ENCODE measurements at places on chromosomes 3 and 15.

GRCh38 chr15:36370731-36371112, 208.7 kb upstream of the CDIN1 start:
- DNase-seq, result no peak

DNA sequence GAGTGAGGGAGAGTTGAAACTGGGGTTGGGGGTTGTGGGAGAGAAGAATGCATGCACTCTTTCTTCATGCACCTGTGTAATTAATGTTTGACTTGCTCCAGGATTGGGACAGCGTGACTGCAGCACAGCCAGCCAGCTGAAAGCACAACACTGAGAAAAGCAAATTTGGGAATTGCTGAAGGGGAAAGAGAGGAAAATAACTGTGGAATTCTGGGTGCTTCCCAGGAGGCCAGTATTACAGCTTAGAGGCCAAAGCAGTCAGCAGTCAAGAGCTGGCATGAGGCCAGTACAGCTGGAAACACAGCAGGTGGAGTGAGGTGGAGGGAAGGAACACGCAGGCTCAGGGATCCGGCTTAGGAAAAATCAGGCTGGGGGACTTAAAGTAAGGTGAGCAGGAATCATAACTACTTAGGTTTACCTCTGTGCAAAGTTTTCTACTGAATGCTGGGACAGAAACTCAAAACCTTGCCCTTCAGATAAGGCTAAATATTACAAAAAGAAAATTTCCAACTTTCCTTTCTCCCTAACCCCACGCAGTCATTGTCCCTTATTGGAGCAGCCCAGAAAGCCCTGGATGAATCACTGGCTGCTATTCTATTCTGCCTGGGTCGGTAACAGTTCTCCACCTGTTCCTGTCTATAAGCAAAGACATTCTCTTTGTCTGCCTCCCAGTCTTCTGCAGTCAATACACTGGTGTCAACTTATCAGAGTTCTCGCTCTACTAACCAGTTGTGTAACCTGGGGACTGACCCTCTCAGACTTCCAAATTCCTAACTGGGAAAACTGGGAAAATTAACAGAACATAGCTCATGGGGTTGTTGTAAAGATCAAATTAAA, 167.2 kb downstream of the MAGI1 start:
- DNase-seq, result no peak

- DNase-seq, result no peak
These were observed 17.3 kb downstream of the IDH2 start for GRCh38 chr15:90084876-90085423.

DNA sequence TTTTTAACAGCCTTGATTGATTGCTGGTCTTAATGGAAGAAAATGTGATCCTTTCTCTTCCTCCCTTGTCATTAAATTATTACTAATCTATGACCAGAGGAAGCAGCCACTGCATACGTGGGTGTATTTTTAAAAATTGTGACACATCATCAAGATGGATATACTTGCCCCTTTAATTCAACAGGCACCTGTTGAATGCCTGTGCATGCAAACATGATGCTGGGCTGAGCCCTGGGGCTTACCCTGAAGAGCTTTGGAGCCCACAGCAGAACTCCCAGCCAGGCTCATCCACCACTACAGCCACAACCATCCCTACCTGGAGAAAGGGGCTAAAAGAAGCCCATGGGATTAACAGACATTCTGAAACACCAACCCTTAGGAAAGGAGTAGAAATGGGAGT, 297.2 kb upstream of the CTDSPL start:
- DNase-seq, result no peak

DNA sequence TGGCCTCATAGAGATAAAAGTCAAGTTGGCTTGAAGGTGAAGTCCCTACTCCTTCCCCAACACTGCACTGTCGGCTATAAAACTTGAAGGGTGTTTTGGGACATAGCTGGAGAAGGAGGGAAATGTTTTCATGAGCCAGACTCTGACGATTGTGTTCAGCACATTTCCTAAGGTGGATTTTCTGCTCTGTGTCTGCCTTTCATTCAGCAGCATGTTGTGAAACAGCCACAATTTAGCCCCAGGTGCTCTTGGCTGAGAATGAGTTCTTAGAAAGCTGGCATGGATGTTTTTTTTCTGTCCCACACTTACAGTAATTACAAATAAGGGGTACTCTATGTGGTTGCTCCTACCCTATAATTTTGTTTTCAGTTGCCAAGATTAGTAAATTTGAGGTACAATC, 492.4 kb downstream of the MCTP2 start:
- DNase-seq, result no peak

DNA sequence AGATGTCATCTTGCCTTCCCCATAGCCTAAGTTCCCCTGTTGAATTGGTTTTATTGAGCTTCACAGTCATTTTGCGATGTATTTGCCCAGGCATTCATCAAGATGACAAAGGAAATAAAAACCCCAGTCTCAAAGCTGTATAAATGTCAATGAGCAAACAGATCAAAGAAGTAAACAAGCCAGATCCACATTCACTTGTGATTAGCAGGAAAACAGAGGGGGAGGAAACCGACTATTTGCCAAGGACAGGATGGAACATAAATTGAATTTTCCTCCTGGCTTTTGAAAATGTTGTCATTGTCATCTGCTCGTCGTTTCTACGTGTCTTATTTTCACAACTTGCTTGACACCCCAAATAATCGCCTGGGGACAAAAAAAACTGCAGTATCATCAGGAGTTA, 83.5 kb downstream of the SV2B start:
- no peak for DNase-seq

- no peak for DNase-seq
These were observed 85.1 kb downstream of the ZBTB20 start for GRCh38 chr3:115062009-115062408.

GRCh38 chr3:43162230-43163084, 56.6 kb upstream of the POMGNT2 start:
- peak; percentile 16 for DNase-seq

DNA sequence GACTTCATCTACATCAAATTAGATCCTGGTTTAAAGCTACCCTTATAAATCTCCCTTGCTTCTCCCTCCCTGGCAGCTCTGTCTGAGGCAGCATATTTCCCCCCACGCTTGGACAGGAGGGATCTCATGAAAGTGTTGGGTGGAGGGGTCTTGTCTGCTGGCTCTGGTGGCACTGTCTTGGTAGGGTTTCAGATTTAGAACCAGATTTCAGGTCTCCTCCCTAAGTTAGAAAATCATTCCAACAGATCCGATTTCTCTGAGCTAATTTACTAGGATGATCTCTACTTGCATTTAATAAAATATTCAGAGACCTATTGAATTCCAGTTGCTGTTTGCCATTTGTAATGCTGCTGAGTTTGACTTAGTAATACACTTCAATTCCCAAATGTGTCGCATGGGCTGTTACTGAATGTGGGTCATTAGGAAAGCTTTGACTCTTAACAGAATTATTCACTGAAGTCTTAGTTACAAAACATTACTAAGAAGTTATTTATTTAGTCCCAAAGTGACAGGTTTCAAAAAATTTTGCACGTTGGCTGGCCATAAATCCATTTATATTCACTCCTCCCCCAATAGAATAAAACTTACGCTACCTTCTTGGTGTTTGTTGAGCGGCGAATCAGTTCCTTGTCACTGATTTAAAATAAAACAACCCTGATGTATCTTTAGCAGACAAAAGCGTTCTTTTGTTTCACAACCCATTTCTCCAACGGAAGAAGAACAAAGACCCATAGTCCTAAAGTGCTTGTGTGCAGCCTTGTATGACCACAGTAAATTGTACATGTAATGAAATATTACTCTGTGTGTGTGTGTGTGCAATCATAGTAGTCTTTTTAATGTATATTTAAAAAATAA, 84.5 kb downstream of the TRAK1 start:
- no peak for DNase-seq
